ENCODE measurements at places on chromosomes 4 and X.

DNA sequence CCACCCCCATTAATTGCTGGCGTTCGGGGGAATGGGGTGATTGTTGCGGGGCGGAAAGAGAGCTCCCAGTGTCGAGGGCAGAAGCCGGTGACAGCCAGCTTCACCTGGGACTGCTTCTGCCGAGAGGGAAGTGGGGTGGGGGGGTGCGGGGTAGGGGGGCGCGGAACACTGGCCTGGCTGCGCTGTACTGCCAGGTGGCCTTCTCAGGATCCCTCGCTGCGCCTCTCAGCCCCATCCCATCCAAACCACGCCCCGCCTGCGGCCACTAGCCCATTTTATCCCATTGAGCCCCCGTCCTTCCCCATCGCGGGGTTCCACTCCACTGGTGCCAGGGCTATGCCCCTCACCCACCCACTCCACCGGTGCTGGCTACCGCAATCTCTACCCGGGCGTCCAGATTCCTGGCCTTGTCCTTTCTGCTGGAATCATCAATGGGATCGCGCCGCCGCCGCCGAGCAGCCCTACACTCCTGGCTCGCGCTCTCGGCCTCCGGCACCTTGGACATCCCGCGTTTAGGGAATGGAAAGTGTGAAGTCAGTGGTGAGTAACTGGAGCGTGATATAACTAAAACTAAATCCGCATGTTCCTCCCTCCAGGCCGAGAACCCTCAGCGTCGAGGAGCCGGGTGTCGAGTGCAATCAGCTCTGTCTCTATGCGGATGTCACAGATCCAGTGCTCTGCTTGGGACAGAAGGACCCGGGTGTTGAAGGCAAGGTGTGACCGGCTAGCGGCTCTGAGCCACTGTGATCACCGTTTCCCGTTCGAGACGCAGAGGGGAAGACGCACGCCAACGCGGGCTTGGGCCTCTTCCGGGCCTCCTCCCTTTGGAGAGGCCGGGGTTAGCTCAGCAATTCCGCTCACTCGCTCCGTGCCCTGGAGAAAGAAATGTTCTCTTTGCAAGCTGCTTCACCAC lies 20.5 kb downstream of the NKX3-2 start:
- DNase-seq: no peak

DNA sequence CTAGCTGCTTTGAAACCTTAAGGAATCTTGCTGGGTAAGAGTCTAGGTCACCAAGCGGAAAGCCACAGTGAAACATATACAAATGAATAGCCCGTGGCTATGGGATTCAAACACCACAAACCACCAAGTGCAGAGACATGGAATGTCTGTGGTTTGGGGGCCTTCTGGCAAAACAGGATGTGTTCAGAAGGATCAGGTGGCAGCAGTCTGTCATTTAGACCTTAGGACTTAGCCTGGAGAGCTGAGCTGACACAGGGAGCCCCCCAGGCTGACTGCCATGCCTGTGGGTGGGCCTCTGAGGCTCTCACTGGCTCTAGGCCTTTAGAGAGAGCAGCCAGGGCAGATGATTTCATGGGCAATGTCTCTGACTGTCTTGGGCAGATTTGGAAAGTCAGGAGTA lies 225.6 kb downstream of the FBXW7 start:
- no peak for DNase-seq

GRCh38 chr4:156948133-156948532 lies 23.5 kb downstream of the PDGFC start:
- DNase-seq: no peak

- no peak for DNase-seq
Observed at GRCh38 chr4:4436244-4436823, 49.4 kb downstream of the NSG1 start.

DNA sequence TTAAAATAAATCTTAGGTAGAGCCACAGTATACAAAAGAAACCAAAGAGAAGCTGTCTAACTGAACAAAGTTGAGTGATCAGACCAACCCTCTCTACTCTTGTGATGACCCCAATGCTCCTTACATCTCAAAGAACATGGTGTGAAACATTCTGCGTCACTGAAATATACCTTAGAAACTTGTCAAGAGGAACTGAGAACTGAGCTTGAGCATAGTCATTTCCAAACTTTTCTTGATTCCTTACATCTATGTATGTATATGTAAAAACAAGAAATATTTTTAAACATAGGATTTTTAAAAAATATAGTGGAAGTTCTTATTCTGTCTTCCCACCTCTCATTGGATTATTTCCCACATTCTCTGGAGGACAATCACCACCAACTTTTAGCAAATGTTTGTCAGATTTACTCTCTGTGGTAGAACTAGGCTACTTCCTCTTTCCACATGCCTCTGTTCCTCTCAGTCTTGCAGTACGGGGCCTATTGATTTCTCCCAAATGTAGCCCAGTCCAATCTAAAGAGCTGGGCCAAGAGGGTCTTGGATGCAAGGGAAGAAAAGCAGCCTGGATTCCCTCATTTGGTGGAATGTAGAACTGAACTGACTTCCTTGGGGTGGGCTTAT lies 98.2 kb upstream of the HHIP start:
- DNase-seq: no peak

DNA sequence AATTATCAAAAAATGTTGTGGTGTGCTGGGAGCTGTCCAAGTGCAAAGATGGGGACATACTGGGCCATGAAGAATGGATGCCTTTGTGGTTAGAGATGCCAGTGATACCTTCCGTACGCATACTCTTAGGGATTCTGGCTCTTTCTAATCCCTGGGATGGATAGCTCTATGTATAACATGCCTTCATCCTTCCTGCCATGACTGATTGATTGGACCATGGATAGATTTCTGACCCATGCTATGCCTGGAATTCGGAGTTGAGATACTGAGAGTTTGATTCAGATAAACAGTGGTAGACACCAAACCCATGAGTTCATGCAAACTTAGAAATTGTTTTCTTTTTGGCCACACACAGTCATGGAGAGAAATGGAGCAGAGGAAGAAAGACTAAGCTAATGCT lies 147.2 kb upstream of the WDFY3 start:
- DNase-seq: no peak

DNA sequence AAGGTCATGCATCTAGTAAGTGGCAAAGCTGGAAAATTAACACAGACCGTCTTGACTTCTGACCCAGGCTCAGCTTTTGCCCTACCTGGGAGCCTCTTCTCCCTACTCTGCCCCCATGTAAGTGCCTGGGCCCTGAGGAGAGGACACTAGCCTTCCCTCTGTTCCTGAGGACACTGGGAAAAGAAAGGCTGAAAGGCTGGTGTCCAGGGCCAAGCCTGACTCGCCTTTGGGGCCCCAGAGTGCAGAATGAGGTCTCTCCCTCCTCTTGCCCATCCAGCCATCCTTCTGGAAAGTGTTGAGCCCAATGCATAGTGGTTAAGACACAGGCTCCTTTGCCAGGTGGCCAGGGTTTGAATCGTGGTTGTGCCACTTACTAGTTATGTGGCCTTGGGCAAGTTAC lies 91.5 kb downstream of the PJA1 start:
- no peak for DNase-seq

DNA sequence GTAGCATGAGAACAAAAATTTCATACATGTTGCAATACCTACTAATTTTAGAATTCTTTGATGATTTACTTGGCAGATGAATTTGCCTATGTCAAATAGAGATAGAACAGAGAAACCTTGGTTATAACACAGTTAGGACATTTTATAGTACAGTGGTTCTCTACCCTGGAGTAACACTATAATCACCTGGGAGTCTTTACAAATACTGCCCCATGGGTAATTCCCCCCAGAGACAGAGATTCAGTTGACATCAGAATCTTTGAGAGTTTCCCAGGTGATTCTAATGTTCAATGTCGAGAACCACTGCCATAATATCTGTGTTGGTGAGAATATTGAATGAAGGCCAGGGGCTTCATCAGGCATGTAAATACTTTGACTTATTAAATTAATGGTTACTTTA lies 401.3 kb upstream of the NDST4 start:
- no peak for DNase-seq

- DNase-seq: no peak
Observed at GRCh38 chrX:105758754-105759153, 63.6 kb upstream of the NRK start.

DNA sequence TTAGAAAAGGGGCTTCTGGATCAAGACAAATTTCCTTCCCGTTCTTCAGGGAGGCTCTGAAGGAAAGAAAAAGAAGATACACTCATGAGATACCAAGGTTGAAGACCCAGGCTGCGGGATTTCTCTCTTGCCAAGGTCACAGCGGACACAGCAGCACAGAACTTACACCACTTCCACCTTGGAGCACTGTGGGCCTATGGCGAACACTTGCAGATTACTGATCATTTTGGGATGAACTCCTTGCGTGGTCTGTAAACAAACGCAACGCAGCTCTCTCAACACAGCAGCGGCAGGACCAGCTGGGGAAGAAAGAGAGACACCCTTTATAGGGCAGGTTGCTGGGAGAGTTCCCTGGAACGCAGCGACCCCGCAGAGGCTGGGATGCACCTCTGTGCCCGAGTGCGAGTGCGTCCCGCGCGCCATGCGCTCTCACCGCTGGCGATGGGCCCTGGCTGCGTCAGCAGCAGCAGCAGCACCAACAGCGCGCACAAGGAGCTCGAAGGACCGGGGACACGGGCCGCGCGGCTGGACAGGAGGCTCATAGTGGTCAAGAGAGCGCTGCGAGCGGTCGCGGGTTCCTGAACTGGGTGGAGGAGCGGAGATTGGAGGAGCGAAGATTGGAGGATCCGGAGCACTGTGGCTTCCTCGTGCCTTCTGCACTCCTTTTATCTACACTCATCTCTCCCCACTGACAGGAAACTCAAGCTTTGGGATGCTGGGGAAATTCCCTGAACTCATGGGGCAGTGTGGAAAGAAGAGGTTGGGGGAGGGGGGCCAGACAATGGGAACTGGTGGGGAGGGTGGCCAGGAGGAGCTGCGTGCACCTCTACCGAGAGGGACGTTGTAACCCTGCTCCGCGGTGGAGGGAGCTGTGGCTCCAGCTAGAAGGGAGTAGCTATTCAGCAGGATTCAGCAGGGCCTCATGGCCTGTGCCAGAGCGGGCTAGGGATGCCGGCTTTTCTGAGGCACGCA lies at the start of gene CXCL5:
Gene CXCL5, minus strand, starts transcription at position 638 of the 972 bp plus-strand sequence. Its CDS starts 96 bp downstream, at position 542.
- DNase-seq: no peak

DNA sequence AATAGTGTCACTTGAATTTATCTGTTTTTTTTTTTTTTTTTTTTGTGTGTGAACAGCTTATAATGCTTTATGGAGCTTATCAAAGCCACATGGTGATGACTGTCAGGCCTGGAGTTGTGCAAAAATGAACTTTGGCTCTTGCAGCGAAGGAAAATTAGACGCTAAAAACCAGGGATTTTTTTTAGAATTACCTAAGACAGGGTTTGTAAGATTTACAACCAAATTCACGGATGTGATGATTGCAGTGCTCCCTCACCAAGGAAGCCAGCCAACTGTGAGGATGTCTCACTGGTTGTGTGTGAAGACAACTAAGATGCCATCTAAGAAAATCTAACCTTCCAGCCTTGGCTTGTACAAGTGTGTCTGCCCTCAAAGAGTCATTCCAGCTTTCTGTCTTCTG lies 127.1 kb upstream of the SLC4A4 start:
- no peak for DNase-seq

- no peak for DNase-seq
Observed at GRCh38 chr4:72011906-72012305, 19.9 kb upstream of the NPFFR2 start.

GRCh38 chrX:100731441-100732281 lies at the start of gene SYTL4:
Gene SYTL4 (minus strand): TSS chrX:100732121. CDS start chrX:100702037, 30,084 bp downstream.
- DNase-seq: peak; percentile 12

GRCh38 chr4:110175634-110176033 lies 22.8 kb downstream of the ELOVL6 start:
- DNase-seq: no peak

GRCh38 chr4:106149026-106149425 lies 167.0 kb downstream of the TBCK start:
- no peak for DNase-seq

DNA sequence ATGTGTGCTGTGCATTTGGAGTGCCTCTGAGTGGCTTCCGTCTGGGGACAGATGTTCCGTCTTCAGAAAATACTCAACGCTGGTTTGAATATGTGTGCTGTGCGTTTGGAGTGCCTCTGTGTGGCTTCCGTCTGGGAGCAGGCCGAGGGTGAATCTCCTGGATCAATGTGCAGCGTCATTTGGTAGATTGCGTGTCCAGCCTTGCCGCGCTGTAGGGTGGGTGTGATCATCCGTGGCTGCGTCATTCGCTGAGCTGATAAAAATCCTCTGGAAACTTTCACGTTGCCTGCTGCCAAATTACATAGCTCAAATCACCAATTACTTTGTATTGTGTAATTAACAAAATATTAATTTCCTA lies 12.1 kb downstream of the UVSSA start:
- no peak for DNase-seq

GRCh38 chr4:153126137-153126536 lies 78.1 kb upstream of the TRIM2 start:
- no peak for DNase-seq

DNA sequence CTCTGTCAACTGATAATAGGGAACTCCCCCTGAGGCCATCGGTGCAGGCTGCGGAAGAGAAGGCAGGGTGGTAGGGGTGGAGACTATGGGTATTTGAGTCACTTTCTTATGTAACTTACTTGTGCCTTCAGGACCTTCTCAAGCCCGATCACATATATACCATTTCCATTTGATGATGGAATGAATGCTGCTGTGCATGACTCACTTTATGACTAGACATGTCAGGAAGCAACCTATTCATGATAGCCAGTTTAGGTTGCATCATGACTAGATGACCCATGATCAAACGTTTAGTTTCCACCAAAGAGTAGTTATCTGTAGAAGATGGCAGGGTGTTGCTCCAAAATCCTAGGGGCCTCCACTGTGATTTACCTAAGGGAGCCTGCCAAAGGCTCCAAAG lies 435.5 kb downstream of the DTHD1 start:
- no peak for DNase-seq

GRCh38 chr4:157713342-157713741 lies 459.5 kb downstream of the GASK1B start:
- DNase-seq: no peak

DNA sequence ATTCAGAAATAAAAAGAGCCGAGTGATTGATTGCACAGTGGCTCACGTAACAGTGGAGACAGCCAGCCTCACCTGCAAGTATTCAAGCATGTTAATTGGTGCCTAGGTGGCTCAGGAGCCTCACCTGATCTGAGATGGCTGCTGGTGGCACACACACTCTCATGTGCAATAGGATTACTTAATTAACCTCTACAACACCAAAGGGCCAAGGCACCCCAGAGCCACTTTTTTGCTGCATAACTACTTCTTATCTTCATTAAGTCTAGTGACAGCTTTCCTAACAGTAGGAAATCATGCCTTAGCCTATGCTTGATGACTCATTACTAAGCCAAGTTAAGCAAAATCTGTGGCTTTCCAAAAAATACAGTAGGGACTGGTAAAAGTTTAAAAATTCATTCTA lies 117.3 kb upstream of the NOCT start:
- DNase-seq: no peak

- DNase-seq: no peak
Observed at GRCh38 chr4:182465979-182466378, 222.8 kb downstream of the TENM3 start.

- no peak for DNase-seq
Observed at GRCh38 chr4:75289914-75290582, 224.2 kb downstream of the RCHY1 start.

DNA sequence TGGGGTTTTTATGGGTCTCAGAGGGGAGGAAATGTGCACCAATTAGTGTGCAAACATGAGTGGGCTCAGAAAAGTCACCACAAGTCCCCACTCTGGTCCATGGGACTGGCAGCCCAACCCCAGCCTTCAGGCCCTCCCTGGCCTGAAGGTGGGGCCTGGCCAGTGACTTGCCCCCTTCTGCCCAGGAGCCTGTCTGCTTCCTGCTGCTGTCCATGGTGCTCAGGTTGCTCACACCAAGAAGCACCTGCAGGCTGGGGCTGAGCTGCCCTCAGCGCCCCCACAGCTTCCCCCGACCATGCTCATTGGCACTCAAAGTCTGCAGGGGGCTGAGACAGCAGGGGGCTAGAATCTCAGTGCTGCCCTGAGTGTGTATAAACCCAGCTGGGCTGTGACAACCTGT lies 30.6 kb upstream of the GC start:
- no peak for DNase-seq

Data from substantia nigra (tissue), 51 donors.